ENCODE measurements at places on chromosomes 1 and 21.

DNA sequence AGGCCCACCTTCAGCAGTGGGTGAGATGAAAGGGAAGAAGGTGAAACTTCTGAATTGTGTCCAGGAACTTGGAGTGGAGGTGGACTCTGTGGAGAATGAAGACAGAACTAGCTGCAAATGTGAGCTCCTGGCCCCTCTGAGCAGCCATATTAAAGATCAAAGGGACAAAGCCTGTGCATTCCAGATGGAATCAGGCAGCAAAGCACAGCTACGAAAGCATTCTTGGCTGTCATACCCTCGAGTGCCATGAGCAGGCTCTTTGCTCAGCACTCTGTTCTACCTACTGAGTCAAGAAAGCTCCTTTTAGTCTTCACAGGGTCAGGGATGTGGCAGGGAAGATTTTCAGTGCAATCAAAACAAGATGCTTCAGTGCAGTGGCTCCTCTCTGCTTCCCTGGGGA lies 86.3 kb upstream of the TSPAN2 start:
- DNase-seq, result no peak

DNA sequence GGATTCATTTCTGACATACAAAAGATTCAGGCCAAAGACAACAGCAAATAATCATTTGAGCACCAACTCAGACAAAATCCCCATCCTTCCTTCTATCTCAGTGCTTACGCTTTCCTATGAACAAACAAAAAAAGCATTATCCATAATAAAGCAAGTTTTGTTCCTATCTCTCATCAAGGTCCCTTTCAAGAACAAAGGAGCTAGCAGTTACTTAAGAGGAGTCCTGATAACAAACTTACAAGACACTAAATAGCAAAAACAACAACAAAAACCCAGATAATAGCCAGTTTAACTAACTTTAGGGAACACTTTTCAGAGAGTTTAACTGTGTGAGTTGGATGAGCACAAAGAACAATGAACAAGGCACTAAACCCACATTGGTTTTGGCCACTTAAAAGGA lies 10.5 kb downstream of the EVI5 start:
- DNase-seq, result no peak

GRCh38 chr21:17467392-17467791 lies 45.5 kb upstream of the CXADR start:
- DNase-seq, result no peak

GRCh38 chr1:30111431-30111830 lies 612.0 kb downstream of the MATN1 start:
- DNase-seq, result no peak

DNA sequence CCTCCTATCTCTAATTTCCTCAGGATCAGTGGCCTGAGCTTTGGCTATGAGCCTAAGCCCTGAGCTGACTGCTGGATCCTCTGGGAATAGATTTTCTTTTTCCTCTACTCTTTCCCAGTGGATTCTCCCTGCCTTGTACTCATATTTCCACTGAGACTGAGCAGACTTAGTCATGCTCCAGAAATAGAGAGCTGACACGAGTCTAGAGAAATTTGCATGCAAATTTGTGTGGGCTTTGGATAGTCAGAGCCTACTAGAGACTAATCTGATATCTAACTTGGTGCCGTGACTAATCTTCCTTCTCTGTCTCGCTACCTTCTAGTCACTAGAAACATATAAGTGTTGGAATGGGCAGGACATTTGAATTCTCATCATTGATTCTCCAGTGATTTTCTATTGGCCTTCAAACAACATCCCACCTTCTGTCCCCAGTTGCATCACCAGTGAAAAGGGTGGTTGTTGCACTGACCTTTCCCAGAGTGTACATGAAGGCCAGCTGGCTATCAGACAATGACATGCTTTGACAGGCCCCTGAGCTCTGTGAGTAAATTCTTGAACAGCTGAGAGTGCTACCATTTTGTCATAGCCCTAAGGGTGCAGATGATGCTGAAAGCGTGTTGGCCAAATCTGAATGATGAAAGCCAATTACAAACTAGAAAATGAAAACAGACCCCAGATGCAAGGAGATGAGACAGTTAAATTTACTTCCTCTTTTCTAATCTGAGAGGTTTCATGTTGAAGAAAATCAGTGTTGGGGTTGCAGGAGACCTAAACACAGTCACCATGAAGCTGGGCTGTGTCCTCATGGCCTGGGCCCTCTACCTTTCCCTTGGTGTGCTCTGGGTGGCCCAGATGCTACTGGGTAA lies at the start of gene FCRLA:
Gene FCRLA (plus strand): TSS at position 748 of the 866 bp plus-strand sequence. CDS start 36 bp downstream, at position 784.
- DNase-seq, result no peak

DNA sequence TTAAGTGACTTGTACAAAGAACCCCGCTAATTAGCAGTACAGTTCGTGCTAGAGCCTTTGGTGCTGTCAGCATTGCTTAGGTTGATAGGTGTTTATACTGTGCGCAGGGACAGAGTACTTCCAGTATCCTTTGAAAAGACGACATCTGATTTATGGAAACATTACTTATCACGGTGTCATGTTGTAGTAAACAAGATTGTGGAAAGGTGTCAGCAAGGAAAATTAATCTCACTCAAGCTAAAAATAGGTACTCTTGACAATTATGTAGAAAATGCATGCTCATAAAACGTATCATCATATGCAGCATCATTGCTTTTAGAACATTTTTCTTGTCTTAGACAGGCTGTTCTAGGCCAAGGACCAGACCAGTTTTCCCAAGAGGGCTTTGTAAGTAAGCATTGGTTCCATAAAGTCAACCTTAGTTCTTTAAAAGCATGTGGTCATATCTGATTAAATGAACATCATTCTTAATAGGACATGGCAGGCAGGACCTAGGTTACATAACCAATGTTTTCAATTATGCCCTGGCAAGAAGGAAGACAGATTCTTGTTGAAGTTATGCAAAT lies 33.0 kb downstream of the SH3BGR start:
- DNase-seq, result no peak

- no peak for DNase-seq
These were observed 465.4 kb downstream of the SETD4 start for GRCh38 chr21:35594905-35595304.

DNA sequence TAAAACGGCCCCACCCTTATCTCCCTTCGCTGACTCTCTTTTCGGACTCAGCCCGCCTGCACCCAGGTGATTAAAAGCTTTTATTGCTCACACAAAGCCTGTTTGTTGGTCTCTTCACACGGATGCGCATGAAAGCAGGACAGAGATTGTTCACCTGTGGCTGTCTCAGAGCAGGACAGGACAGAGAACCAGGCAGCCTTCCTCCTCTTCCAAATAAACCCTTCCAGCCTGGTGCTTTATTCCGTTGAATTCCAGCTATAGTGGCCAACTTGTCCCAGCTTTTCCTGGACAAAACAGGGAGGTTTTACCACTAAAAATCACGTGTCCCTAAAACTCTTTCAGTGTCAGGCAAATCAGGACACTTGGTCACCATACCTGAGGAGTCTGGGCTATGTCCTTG lies 9.5 kb upstream of the DMRTB1 start:
- no peak for DNase-seq
